ENCODE measurements at places on chromosomes 5 and 9. TPM values are rescaled to one million over a fixed set of nuclear protein-coding genes. Genes with fewer than 3 reads are reported as not detected.

The WNT8A gene
- not detected for total RNA-seq

The IGIP gene
- 7.7 TPM for total RNA-seq

The C9orf153 gene
- not detected for total RNA-seq

The ARHGEF37 gene
- total RNA-seq, result 3.2 TPM

The OTP gene
- total RNA-seq, result 0.05 TPM

The MELK gene
- total RNA-seq, result 112 TPM

The GPBP1 gene
- total RNA-seq, result 54.4 TPM

The GPR21 gene
- total RNA-seq, result not detected

The HAND1 gene
- 0.10 TPM for total RNA-seq

The DCTN3 gene
- total RNA-seq, result 110 TPM

The THBS4 gene
- total RNA-seq, result 0.31 TPM

The RETREG1 gene
- total RNA-seq, result 0.74 TPM

The TMC1 gene
- total RNA-seq, result 0.36 TPM

The PCDHAC1 gene
- total RNA-seq, result 0.59 TPM

The CCDC69 gene
- 2.1 TPM for total RNA-seq

The IL3 gene
- total RNA-seq, result not detected

Data from Panc1 (cell line).